ENCODE measurements at places on chromosomes 12 and 14. TPM values are rescaled to one million over a fixed set of nuclear protein-coding genes. Genes with fewer than 3 reads are reported as not detected.
A peak's percentile ranks its signal among the peaks of the same experiment; 100 is the strongest.

- DNase-seq, result peak; percentile 85
Observed at GRCh38 chr14:74618078-74618952, 6.3 kb upstream of the LTBP2 start.

DNA sequence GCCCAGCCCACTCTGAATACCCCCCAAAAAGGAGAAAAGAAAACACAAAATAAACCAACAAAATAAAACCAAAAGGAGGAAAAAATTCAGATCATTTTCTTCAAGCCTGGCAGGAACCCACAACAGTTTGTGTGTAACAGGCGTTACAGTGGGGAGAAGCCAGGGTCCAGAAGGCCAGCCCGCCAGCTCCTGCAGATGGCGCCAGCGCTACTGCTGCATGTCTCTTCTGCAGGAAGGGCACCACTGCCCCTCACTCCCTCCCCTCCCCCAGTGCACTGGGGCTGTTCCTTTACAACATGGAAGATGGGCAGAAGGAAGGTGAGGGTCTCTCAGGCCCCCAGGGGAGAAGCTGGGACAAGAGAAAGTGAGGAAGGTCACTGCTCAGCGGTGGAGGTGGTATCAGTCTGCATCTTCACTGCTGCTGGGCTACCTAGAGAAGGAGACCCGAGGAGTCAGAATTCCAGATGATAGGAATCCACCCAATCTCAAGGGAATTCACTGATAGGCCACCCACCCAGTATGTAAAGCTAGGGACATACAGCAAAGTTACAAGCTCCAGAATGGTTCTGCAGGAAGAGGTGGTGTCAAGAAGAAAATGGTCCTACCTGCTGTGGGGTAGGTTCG lies 2.3 kb upstream of the NOP2 start:
- no peak for DNase-seq

- DNase-seq, result no peak
Observed at GRCh38 chr12:109261087-109261486, 48.0 kb downstream of the FOXN4 start.

The HPD gene
- not detected for total RNA-seq

DNA sequence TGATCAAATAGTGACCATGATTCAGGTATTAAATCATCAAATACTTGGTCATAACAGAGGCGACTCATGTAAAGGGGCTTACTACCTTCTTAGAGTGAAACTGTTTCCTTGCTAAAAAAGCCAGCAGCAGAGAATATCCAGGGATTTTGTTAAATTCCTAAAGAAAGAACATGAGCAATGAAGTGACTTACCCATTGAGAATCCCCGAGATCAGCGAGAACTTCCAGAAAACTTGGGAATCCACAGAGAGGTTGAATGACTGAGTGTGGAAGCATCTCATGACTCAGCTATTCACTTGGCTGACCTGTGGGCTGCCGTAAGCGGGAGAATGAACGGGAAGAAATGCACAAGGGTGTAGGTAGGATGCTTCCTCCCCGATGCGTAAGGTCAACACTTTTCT lies 85.3 kb upstream of the KCNA1 start:
- no peak for DNase-seq

DNA sequence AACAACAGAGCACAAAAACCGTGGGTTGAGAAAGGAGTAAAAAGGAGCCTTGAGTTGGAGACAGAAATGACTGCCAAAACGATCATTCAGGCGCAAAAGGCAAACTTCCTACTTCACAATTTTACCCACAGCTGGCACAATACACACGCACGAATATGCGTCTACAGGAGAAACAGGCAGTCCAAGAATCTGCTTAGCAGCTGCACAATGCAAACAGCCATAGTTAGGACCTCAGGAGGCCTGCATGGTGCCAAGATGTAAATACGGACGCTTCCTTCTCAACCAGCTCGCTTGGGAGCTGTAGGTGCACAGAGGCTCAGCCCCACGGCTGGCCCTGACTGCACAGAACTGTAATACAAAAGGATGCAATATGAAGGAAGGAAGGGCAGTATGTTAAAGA lies 250.1 kb upstream of the CAND1 start:
- no peak for DNase-seq

DNA sequence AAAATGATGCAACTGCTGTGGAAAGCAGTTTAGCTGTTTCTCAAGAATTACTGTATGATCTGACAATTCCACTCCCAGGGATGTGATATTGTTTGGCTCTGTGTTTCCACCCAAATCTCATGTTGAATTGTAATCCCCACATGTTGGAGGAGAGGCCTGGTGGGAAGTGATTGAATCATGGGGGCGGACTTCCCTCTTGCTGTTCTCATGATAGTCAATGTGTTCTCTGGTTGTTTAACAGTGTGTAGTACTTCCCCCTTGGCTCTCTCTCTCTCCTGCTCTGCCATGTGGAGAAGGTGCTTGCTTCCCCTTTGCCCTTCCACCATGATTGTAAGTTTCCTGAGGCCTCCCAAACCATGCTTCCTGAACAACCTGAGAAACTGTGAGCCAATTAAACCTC lies 93.4 kb upstream of the CPM start:
- no peak for DNase-seq

- DNase-seq, result no peak
Observed at GRCh38 chr14:100103250-100104005, 38.2 kb downstream of the EVL start.

The AQP6 gene
- total RNA-seq, result not detected

- no peak for DNase-seq
Observed at GRCh38 chr14:93161411-93161940, 23.2 kb downstream of the MOAP1 start.

- DNase-seq, result no peak
Observed at GRCh38 chr12:71838231-71838630, 1.3 kb upstream of the TBC1D15 start.

DNA sequence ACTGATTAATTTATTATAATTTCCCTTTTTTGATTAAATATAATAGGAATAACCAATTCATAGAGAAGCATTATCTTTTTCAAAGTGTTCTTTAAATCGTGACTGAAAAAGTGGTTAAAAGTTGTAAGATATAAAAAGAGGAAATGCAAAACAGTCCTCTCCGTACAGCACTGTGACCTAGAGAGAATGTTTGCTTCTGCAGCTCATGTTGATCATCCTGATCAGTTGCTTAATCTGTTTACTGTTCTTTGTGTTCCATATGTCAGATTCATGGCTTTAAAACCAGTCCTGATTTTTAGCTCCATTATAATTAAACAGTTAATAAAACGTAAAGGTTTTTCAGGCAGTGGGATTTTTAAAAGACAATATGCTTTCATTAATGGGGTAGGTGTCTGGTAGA lies 4.7 kb downstream of the TTC8 start:
- DNase-seq, result no peak

DNA sequence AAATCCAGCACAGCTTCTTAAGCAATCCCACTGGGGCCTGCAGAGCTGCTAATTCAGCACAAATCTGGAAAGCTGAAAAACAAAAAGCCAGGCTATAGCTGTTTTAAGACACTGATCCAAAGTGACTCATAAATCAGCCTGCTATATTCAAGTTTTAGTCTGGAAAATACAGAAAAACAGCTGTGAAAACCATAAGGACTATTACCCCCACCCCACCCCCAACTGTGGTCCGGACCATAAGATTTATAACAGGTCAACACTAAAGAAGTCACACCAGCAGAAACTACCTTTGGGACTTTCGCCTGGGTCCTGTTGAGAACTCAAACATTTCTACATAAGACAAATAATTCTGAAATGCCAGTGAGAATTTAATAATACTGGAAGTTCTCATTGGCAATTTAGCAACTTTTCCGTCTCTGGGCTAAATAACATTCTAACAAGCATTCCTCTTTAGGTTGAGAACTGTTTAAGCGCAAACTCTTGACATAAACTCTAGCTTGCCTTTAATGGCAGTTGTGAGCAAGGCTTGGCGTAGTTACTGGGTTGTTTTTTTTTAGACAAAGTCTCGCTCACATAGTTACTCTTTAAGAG lies 3.3 kb downstream of the LRIG3 start:
- no peak for DNase-seq

DNA sequence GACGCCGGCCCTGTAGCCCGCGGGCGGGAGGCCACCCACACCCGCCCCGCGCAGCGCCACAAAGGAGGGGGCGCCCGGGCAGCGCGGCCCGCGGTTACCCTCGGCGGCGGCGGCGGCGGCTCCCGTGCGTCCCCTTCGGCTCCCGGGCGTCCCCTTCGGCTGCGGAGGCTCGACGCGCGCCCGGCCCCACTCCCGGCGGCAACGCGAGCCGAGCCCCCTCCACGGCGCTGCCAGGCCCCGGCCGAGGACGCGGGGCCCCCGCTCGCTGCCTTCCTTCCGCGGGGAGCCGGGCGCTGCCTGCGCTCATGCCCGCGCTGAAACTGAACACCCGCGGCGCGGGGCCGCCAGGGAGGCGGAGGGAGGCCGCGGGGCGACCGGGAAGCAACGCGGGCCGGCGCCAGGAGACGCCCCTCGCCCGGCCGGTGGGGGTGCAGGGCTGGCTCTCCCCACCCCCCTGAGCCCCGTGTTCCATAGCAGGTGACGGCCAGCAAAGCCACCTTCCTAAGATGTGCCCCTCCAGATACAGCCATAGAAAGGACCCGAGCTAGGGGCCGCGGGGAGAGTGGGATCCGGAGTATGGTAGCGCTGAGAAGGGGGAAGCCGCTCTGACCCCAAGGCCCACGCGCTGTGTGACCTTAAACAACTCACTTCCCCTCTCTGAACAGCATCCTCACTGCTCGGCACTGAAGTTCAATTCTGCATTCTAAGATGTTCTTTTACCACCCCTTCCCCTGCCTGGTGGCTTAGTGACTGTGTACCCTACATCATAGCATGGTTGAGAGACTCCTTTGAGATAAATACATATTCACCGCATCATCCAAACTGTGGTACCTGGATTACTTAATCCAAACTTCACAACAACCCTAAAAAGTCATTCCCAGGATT lies 42.8 kb downstream of the KDM2B start:
- no peak for DNase-seq

DNA sequence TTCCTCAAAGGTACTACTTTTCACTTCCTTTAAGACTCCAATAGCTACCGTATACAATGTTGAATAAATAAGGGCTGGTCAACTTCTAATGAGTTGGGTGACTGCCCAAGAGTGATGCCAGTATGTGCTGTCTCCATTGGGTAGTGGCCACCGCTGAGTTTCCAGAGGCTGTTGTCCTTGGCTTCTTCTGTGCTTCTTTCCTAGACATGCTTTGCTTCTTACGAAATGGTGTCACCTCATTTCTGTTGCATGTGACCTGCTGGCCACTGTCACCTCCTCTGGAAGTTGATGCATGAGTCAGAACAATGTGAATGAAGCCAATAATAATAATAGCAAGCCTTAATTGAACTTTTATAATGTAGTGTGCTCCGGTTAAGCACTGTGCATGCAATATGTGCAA lies 7.5 kb upstream of the NID2 start:
- no peak for DNase-seq

DNA sequence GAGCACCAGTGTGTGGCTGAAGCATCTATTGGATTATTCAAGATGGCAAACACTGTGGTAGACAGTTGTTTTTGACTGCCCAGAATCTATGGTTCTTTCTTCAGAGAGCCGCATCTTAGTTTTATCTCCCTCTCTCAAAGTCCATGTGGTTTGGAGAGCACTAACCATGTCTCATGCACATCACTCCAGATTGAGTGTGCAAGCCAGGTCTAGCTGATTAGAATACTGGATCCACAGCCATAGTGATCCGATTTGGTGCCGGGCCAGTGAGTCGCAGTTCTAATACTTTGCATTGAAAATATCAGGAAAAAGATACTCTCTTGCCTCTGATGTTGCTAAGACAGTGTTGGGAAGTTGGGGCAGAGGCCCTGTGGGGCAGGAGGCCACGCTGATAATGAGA lies 4.6 kb upstream of the SBNO1 start:
- DNase-seq, result no peak

The DDX55 gene
- 20.6 TPM for total RNA-seq

DNA sequence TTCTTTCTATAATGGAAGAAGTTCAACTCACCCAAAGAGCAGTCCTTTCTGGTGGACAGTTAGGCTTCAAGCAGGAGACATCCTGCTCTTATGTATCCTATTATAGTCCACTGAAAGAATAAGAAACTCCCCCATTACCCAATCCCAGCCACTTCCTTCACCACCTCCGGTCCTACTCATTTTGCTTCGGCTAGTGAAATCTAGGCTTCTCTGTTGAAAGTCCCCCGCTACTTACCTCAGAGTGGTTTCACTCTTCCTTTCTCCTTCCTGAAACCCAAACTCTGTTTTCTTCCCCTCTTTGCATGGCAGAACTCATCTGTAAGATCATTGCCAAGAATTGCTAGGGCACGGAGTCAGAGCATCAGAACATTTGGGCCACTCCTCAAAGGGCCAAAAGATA lies at the start of gene GPR84:
Gene GPR84 (minus strand): TSS at position 74 of the 400 bp plus-strand sequence. CDS start 635 bp downstream, outside the sequence.
- DNase-seq, result no peak

DNA sequence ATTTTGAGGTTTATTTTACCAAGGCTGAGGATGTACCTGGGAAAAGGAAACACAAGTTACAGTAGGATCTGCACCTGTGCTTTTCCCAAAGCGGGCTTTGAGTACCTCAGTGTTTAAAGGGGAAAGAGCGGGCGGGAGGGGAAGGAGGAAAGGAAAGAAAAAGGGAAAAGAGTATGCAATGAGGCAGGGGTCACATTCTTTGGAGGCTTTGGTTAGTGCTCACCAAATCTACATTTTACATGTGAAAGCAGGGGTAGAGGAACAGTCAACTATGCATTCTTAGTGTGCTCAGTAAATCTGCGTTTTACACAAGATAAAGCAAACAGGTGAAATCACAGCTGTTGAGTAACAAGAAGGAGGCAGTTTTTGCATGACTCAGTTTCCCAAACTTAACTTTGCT lies 242.2 kb downstream of the TMEM132C start:
- no peak for DNase-seq

GRCh38 chr12:131381716-131382430 lies 329.0 kb upstream of the SFSWAP start:
- no peak for DNase-seq

DNA sequence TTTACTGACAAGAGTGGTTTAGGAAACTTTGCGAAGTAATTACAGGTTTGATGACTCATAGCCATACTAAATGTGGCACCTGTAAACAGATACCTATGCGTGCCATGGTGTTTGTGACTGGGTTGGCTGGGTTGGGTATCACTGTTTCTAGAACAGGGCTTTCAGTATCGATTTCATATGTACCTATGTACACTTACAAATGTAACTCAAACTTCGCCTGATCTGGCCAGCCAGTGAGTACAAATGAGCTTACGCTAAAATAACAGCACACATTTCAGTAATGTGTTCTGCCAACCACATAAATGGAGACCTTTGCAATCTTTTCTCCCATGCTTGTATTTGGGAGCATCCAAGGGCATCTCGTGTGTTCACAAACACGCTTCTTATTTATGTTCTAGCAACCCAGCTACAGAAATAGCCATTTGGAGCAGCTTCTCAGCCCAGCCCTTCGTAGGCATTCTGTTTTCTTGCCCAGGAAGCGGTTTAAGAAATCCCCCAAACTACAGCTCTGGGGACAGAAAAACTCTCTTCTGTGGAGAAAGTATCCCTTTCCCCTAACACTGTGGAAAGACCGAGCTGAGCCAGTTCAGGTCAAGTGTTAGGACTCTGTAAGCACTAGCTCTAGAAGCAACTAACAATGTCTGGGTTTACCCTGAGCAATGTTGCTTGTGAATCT lies 42.3 kb upstream of the MDM1 start:
- DNase-seq, result no peak

GRCh38 chr12:68918960-68919359 lies 14.0 kb downstream of the CPM start:
- no peak for DNase-seq

Data from glomerular endothelial cell (primary cell).